ENCODE measurements at places on chromosomes 12 and 14. TPM values are rescaled to one million over a fixed set of nuclear protein-coding genes. Genes with fewer than 3 reads are reported as not detected.

DNA sequence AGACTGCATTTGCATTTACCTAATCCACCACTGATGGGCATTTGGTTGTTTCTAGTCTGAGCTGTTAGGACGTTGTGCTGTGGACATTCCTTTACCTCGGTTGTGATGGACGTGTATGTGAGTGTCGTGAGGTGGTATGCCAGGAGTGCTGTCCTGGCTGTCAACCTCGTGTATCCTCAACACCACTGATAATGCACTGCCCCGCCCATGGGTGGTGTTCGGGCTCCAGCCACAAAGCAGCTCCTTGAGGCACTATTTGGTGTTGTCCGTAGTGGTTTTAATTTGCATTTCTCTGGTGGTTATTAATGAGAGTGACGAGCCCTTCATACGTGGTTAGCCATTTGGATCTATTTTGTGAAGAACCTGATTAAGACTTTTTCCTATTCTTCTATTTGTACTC is 87.6 kb downstream of the PPP2R5C start:
- DNase-seq = no peak
- no peaks in the 10 kb centered on the region for H3K4me1 ChIP-seq
- no peaks in the 10 kb centered on the region for H3K27me3 ChIP-seq
- H3K4me3 ChIP-seq = no peak overlapping the region
- H3K27ac ChIP-seq = no peak overlapping the region
- H3K36me3 ChIP-seq = peaks cover 4% of the 10 kb centered on the region

- no peak overlapping the region for H3K27ac ChIP-seq
- H3K4me3 ChIP-seq = no peak overlapping the region
- no peaks in the 10 kb centered on the region for H3K4me1 ChIP-seq
- peaks cover 37% of the 10 kb centered on the region for H3K27me3 ChIP-seq
Observed at GRCh38 chr14:55731881-55732498, 152.0 kb downstream of the KTN1 start.

- H3K27me3 ChIP-seq = peaks cover 15% of the 10 kb centered on the region
- peak overlapping the region; percentile 89 for H3K4me3 ChIP-seq
- peaks cover 33% of the 10 kb centered on the region for H3K4me1 ChIP-seq
- peak; percentile 75 for DNase-seq
Observed at GRCh38 chr14:64704743-64705380, 638 bp downstream of the PLEKHG3 start.

The OTOGL gene
- total RNA-seq = 1.4 TPM

- DNase-seq = no peak
- H3K4me3 ChIP-seq = no peak overlapping the region
Observed at GRCh38 chr12:848173-848865, 95.9 kb downstream of the WNK1 start.

- no peak for DNase-seq
- no peak overlapping the region for H3K4me3 ChIP-seq
- H3K36me3 ChIP-seq = no peaks in the 10 kb centered on the region
- H3K4me1 ChIP-seq = peaks cover 8% of the 10 kb centered on the region
- peak overlapping the region; percentile 45 for H3K27ac ChIP-seq
Observed at GRCh38 chr14:68245146-68246073, 425.8 kb downstream of the RAD51B start.
